ENCODE measurements at places on chromosomes 2 and 18.

GRCh38 chr2:107402330-107402729, 424.4 kb upstream of the RGPD4 start:
- no peak for DNase-seq

DNA sequence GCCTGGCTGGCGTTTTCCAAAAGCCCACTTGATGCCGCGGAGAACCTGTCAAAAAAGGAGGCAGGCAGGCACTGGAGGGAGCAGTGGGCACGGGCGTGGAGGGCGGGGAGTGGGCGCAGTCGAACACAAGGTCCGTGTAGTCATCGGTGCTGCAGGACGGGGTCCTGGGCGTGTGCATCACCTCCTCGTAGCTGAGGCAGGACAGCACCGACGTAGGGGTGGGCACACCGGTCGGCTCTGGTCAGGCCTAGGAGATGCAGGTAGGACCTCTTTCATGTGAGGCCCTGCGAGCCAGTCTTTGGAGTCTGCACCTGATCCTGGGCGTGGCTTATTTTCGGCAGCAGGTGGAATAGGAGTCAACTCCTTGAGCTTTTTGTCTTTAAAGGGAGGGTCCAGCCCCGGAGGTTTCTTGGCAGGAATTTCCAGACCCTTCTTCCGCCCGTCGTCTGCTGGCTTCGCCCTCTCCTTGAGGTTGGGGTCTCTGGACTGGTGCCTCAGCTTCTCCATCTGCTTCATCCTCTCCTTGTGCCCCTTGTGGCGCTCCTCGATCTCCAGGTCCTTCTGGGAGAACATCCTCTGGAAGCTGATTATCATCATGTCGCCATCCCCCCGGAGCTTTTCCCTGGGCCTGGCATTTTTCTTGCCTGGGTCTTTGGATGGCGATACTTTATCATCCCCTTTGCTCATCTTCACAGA, 892.5 kb upstream of the LRRTM1 start:
- DNase-seq: no peak

GRCh38 chr18:59957957-59958356, 58.2 kb downstream of the PMAIP1 start:
- DNase-seq: peak; percentile 30

DNA sequence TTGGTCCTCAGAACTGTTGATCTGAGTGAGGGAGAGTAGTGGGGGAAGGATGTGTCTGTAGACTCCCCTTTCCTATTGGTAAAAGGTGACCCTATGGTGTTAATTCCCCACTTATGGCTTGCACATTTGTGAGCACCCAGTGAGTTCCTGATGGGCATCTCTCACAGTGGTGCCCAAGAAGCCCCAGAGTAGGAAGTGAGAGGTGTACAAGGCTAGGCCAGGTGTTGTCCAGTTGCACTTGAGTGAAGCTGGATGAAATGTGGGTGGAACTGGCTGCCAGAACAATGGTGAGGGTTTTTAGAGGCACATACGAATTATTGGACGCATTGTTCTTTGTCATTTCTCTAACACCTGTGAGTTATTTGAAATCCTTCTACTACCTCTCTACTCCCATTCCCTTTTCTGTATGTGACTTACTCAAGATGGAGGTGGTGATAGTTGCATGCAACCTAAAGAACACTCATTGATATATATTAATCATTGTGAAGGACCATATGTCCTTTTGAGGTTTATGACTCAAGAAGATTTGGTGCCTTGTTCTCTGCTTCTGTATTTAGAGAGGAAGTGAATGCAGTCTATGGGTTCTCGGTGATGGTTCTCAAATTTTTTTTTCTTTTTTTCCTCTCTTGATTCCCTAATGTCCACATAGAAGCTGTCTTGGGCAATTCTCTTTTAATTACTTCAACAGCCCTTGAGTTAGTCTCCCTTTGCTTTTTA, 162.7 kb downstream of the FSHR start:
- no peak for DNase-seq

- DNase-seq: peak; percentile 60
Observed at GRCh38 chr2:134372611-134373131, 118.8 kb downstream of the MGAT5 start.

GRCh38 chr2:211113334-211114175, 557.2 kb downstream of the CPS1 start:
- no peak for DNase-seq

DNA sequence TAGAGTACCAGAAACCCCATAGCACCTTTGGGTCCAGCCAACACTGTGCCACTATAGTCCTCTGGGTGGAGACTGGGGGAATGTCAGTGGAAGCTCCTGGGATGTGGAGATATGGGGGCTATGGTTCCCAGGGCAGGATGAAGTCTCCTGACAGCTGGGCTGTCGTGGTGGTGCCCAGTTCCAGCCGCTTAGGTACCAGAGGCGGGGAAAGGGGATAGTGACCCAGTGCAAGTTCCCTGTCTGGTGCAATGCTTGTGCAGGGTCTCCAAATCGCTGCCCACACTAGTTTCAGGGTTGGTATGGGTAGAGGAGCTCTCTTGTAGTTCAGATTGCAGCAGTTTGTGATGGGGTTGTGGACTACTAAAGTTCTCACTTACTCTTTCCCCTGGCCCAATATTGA, 97.9 kb downstream of the ANKRD12 start:
- no peak for DNase-seq

DNA sequence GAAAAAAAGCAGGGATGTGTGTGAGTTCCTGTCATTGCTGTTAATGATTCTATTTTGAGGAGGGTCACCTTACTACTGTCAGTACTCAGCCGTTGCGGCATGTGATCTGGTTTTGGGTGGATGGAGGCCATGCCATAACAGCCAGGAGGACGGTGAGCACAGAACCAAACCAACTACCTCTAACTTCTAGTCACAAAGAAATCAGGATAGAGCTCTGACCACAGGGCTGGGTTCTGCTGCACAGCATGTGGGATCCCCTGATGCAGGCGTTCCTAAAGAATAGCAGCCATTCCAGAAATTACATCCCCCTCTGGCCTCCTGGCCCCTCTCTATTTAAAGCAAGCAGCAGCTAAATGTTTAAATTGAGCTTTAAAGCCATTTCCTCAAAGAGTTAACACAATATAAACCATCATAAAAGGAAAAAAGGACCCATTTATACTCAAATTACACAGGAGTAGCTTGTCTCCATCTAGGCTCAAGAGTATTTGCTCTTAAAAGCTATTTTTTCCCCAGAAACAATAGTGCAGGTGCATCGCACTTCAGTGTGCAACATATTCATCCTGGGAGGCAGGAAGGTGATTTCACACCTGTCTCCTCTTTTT, 786.4 kb downstream of the RNF144A start:
- DNase-seq: no peak

GRCh38 chr18:70288171-70288850, 534 bp upstream of the SOCS6 start:
- peak; percentile 73 for DNase-seq

- peak; percentile 90 for DNase-seq
Observed at GRCh38 chr2:43086451-43087221, 139.8 kb downstream of the ZFP36L2 start.

DNA sequence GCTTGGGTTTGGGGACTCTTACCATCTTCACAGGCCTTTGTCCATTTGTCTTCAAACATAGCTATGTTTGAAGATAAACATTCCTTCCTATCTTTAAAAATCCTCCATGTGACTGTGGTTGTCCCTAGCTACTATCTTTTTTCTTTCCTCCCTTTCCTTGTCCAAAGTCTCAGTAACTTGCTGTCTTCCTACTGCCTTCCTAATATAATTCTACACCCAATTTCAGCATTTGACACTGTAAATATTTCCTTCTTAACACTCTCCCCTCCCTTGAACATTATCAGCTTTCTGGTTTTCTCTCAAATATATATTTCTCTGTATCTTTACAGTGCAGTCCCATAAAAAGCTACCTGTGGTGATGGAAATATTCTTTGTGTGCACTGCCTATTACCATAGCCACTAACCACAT, 5.3 kb upstream of the SP3 start:
- DNase-seq: no peak

DNA sequence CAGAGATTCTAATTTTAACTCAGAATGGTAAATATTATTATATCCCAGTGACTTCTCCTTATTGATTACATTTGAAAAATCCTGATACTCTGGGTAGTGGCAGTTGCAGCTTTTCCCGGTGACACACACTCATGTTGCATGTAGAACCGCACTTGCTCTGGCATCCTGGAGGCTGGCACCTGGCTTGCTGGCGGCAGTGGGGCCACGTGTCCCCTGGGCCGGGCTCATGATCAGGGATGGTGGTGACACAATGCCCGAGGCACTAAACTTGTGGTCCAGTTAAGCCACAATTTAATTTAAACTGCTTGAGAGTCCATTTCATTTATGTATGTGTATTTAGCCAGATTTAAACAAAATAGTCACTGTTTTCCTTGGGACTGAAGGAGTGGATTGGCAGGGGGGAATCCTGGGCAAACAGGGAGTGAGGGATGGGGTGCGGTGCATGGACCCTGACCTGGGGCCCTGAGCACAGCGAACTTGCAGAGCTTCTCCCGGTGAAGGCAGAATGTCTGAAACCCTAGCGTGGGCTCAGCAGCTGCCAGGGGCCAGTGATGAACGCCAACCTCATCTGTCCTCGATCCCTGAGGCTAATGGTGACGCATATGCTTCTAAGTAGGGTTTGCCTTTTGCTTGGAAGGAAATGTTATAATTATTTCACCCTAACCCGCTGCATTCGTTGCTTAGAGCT, 50.0 kb downstream of the KCNG2 start:
- DNase-seq: no peak

GRCh38 chr2:228723599-228723998, 542.1 kb upstream of the SPHKAP start:
- no peak for DNase-seq

DNA sequence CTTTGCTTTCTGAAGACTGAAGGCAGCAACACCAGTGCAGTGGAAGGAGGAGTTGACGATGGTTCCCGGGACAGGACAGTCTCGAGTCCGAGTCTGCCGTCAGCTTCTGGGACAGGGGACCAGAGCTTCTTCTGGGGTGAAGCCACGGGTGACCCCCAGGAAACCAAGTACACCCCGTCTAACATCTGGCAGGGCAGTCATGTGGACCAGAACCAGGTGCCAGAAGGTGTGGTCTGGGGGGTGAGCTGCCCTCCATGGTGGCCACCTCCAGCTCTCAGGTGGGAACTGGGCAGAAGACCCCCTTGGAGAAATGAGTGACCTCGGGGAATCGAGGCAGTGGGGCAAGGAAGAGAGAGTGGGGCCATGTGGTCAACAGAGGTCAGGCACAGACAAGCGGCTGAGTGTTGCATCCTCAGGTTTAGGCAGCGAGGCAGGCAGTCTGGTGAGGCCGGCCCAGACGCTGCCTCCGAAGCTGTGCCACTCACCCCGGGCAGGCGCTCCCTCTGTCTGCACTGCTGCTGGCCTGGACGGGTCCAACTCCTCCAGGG, 204.3 kb downstream of the HDAC4 start:
- DNase-seq: no peak

- DNase-seq: no peak
Observed at GRCh38 chr18:5524660-5525059, 19.1 kb downstream of the EPB41L3 start.

- no peak for DNase-seq
Observed at GRCh38 chr2:122519821-122520611, 764.6 kb downstream of the TSN start.

DNA sequence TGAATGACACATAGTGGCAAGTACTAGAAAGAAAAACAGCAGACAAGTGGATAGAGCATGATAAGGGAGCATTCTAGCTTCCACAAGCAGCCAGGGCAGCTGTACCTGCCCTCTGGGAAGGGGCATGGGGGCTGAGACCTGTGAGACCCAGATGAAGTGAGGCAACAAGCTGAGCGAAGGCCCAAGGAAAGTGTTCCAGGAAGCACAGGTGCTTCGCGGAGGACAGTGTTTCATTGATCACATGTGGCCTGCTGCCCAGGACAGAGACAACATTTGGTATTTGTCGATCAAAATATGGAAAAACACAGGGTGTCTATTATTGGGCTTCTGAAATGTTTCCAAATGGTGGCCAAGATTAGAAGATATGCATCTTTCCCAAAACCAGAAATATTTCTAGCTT, 149.1 kb downstream of the ZNF516 start:
- no peak for DNase-seq

DNA sequence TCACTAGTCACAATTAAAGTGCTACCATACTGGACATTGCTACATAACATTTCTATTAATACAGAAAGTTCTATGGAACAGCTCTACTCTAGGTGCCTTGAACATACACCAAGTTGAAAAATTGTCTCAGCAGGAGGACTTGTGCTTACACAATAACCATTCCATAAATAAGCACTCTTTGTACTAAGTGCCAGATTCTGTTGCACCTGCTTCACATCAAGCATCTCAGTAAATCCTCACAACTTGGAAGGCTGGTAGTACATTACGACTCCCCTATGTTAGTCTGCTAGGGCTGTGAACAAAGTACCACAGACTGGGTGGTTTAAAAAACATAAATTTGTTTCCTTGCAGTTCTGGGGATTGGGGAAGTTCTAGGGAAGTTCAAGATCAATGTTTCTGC, 296.9 kb upstream of the NCKAP5 start:
- DNase-seq: no peak

DNA sequence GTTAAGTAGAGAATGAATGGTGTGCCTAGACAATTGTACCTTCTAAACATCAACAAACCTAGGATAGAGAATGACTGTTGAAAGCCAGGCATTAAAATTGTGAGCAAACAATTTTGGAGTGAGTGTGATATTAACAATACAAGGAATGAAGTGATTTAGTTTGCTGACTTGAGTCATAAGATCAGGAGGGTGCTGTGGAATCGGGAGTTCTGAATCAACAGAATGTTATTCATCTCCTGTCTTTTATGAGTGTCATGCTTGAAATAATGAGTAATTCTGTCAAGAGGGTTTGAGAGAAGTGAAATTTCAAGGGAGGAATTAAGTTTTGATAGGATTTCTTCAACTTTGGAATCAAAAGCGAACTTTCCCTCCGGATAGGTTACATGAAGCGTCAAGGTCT, 214.4 kb upstream of the DSEL start:
- DNase-seq: peak; percentile 28

- no peak for DNase-seq
Observed at GRCh38 chr2:1739961-1740715, 4.2 kb downstream of the PXDN start.

GRCh38 chr2:58895857-58896256, 654.7 kb upstream of the FANCL start:
- DNase-seq: no peak

DNA sequence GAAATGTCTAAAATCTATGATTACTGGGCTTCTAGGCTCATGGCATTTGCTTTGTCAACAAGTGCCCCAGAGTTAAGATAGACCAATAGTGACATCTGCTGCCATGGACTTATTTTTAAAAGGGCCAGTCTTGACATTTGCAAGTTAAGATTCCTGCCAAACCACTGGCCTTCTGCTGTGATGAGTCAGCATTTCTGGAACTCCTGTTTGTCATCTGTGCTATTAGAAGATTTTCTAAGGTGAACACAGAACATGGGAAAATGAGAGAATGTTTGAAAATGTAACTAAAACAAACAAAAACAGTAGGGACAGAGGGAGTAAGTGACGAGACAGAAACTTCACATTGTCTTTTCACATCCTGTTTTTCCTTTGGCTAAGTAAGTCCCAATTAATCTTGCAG, 93.7 kb upstream of the WDR75 start:
- peak; percentile 76 for DNase-seq

GRCh38 chr2:68959001-68959400, 6.3 kb upstream of the GKN2 start:
- no peak for DNase-seq

- no peak for DNase-seq
Observed at GRCh38 chr18:8930990-8931616, 171.4 kb upstream of the NDUFV2 start.

GRCh38 chr2:58543442-58543841, 302.3 kb upstream of the FANCL start:
- DNase-seq: no peak

GRCh38 chr2:204280262-204280668, 265.0 kb upstream of the PARD3B start:
- no peak for DNase-seq

- peak; percentile 94 for DNase-seq
Observed at GRCh38 chr2:127398239-127398590, 10.4 kb upstream of the MAP3K2 start.

Data from AG08396 (cell line).